T-helper 2 cell (primary cell): ENCODE measurements at places on chromosomes 5 and 9.

DNA sequence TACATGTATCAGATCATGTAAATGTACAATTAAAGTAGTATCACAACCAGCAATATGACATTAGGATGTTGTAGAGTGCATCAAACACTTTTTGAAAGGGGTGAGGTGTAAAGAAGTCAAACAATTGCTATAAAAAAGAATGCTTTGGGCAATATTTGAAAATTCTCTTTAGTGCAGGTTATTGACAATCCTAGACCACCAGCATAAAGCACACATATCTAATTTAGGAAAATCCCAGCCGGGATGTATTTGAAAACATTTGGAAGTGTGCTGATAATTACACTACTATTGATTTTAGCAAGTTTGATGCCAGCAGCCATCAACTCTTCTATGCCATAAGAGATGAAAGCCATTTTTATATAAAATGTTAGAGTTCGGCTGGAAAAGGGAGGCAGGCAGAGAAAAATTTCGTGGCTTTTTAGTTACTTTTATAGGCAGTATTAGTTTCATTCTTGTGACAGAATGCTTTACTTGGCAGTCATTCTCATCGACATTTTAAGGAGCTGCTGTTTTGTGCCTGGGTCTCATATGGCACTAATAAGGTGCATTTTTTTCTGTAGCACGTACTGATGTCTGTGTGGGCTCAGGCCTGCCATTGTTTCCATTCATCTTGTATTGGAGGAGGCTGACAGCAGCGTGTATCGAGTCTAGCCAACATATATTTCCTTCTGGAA lies 285.7 kb downstream of the AOPEP start:
- no peak for DNase-seq

DNA sequence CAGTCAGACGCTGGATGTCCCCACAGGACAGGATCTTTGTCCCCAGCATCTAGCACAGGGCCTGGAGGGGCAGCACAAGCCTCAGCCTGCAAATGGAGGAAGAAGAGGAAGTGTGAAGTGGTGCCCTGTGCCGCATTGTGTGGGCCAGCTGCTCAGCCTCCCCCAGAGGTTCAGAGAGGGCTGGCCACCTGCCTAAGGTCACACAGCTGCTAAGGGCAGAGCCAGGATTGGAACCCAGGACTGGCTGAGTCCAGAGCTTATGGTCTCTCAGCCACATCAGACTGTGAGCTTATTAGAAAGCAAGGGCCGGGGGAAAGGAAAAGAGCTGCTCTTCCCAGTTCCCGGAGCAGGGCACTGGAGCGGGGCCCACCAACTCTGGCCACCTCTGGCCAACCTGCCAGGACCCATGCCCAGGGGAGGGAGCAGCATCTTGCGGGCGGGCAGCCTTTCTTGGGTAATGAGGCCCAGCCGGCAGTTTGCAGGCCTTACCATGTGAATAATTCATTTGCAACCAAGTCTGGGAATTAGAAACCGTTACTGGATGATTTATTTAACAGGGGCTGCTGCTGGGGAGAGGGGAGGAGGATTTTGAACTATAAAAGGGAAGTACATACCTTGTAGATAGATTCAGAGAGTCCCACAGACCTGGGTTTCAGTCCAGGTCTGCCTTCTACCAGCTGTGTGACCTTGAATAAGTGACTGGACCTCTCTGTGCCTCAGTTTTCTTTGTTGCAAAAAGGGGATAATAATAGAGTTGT lies 11.6 kb upstream of the CRB2 start:
- DNase-seq = no peak

DNA sequence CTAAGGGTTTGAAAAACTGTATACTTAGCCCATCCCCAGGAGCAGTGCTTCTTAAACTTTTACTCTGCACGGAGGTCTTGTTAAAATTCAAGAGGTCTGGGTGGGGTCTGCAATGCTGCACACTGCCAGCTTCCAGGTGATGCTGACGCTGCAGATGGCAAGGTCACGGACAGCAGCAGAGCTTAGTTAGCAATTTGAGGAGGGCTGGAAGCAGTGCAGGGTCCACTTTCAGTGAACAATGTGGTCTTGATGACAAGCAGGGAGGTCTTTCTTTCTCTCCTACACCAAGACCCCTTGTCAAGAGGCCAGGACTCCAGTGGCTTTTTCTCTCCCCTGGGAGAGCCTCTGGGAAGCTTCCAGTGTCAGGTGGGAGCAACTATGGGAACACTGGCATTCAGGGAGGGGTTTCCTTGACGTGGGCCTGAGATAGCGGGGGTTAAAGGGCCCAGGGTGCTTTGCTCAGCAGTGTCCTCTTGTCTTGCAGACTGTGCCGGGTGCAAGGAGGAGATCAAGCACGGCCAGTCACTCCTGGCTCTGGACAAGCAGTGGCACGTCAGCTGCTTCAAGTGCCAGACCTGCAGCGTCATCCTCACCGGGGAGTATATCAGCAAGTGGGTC lies 65.0 kb upstream of the AFAP1L1 start:
- DNase-seq = no peak

DNA sequence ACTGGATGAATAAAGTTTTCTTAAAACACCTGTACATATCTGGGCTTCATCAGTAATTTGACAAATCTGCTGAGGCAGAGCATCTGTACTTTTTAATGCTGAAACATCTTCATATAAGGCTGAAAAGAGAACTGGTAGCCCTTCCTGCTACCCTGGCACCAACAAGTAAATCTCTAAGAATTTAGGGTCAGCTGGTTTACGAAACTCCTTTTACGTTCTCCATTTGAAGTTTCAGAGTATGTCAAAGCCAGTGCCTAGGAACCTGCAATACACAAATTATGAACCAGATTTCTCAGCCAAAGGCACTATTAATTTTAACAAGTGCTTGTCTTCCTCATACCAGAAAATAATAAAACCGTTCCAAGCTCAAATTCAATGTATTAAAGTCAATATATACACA lies 3.8 kb downstream of the ZFAND5 start:
- DNase-seq = no peak

DNA sequence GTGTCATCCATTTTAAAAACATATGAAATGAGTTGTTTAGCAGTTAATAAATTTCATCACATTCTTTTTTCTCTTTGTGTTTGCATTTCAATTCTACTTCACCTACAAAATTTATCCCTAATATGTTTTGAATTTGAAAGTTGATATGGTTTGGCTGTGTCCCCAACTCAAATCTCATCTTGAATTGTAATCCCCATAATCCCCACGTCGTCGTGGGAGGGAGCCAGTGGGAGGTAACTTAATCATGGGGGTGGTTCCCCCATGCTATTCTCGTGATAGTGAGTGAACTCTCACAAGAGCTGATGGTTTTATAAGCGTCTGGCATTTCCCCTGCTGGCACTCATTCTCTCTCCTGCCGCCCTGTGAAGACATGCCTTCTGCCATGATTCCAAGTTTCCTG lies 200.1 kb downstream of the EPB41L4A start:
- no peak for DNase-seq

- DNase-seq = no peak
These were observed 218.4 kb downstream of the EBF1 start for GRCh38 chr5:158881091-158881880.
